ENCODE measurements at places on chromosomes 12 and 14. TPM values are rescaled to one million over a fixed set of nuclear protein-coding genes. Genes with fewer than 3 reads are reported as not detected.

DNA sequence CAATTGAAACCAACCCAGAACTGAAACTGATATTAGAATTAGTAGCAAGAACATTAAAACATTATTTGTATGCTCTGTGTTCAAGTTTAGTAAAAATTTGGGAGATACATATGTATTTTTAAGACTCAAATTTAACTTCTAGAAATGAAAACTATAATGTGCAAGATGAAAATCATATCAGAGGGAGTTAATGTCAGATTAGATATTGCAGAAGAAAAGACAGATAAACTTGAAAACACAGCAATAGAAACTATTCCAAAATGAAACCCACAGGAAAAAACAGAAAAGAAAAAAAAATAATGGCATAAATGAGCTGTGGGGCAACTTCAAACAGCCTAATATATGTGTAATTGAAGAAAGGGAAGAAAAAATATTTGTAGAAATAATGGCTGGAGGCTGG, 134.9 kb downstream of the DPF3 start:
- no peak overlapping the region for H3K27ac ChIP-seq
- DNase-seq, result no peak
- H3K36me3 ChIP-seq, result no peaks in the 10 kb centered on the region
- no peak overlapping the region for H3K4me3 ChIP-seq
- no peaks in the 10 kb centered on the region for H3K27me3 ChIP-seq

GRCh38 chr12:30136696-30137095, 353.0 kb upstream of the TMTC1 start:
- H3K4me3 ChIP-seq, result no peak overlapping the region
- no peak overlapping the region for H3K27ac ChIP-seq
- no peaks in the 10 kb centered on the region for H3K27me3 ChIP-seq
- no peaks in the 10 kb centered on the region for H3K36me3 ChIP-seq
- no peak for DNase-seq

DNA sequence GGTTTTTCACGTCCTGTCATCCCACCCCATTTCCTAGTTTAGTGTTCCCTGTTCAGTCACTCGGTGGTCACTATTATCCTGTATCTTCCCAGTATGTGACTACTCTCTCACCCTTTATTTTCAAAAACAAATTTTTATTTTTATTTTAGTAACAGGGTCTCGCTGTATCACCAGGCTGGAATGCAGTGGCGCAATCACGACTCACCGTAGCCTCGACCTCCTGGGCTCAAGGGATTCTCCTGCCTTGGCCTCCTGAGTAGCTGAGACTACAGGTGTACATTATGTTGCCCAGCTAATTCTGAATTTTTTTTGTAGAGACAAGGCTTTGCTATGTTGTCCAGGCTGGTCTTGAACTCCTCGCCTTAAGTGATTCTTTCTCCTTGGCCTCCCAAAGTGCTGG, 20.1 kb upstream of the PRICKLE1 start:
- no peaks in the 10 kb centered on the region for H3K36me3 ChIP-seq
- no peak overlapping the region for H3K4me3 ChIP-seq
- no peak overlapping the region for H3K27ac ChIP-seq

- no peak overlapping the region for H3K4me3 ChIP-seq
- peaks cover 12% of the 10 kb centered on the region for H3K4me1 ChIP-seq
- peak overlapping the region; percentile 75 for H3K27ac ChIP-seq
- DNase-seq, result peak; percentile 92
- H3K36me3 ChIP-seq, result no peaks in the 10 kb centered on the region
Observed at GRCh38 chr14:68232300-68233055, 412.9 kb downstream of the RAD51B start.

The PGF gene
- total RNA-seq, result 4.6 TPM

The SLC25A47 gene
- not detected for total RNA-seq

The PRICKLE1 gene
- 29.6 TPM for total RNA-seq

The BHLHE41 gene
- total RNA-seq, result 25.8 TPM
